ENCODE measurements at places on chromosomes 2 and 18. TPM values are rescaled to one million over a fixed set of nuclear protein-coding genes. Genes with fewer than 3 reads are reported as not detected.

KCNE4 gene
- total RNA-seq, result 1.2 TPM

NLRC4 gene
- not detected for total RNA-seq

PROC gene
- total RNA-seq, result not detected

CYTIP gene
- total RNA-seq, result 0.82 TPM

IL36B gene
- not detected for total RNA-seq

CTLA4 gene
- not detected for total RNA-seq

CCDC150 gene
- 3.8 TPM for total RNA-seq

IRS1 gene
- 4.0 TPM for total RNA-seq

KCNJ3 gene
- not detected for total RNA-seq

CLEC4F gene
- total RNA-seq, result 0.18 TPM

TUBB8B gene
- total RNA-seq, result not detected

CDH19 gene
- not detected for total RNA-seq

SP140L gene
- 34.2 TPM for total RNA-seq

IGFBP5 gene
- 23.4 TPM for total RNA-seq

POLE4 gene
- 10.2 TPM for total RNA-seq

ERFE gene
- 64.1 TPM for total RNA-seq

SMAD7 gene
- 14.7 TPM for total RNA-seq

AOX1 gene
- 3.8 TPM for total RNA-seq

CYP26B1 gene
- 0.44 TPM for total RNA-seq

CYP1B1 gene
- total RNA-seq, result 6.4 TPM

SLC40A1 gene
- 3.0 TPM for total RNA-seq

EFHD1 gene
- 1.9 TPM for total RNA-seq

NBEAL1 gene
- total RNA-seq, result 13.4 TPM

RAB1A gene
- total RNA-seq, result 126 TPM

SLC4A5 gene
- 0.18 TPM for total RNA-seq

FSIP2 gene
- 0.82 TPM for total RNA-seq

SULT1C4 gene
- 20.2 TPM for total RNA-seq

Measured in glomerular endothelial cell (primary cell).